ENCODE measurements at places on chromosomes 12 and 14.

- no peak for DNase-seq
Observed at GRCh38 chr12:51392556-51393237, 1.5 kb upstream of the GALNT6 start.

DNA sequence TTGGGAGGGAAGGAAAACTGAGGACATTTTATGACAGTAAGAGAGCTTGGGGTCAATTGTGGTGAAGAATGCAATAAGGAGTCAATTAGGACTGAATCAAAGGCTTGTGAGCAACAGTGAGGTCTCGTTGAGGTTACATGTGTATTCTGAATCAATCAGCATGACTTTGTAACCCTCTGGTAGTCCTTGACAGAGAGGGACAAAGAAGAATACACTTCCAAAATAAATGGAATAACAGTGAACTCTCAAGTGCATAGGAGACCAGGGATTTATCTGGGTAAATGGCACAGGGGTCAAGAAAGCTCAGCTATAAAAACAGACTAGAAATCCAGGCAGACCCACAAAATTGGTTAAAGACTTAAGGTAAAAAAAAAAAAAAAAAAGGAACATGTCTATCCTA is 85.1 kb upstream of the NAV3 start:
- DNase-seq: no peak

- peak; percentile 25 for DNase-seq
Observed at GRCh38 chr14:105931808-105932483, 405.6 kb downstream of the TMEM121 start.

- DNase-seq: no peak
Observed at GRCh38 chr12:54126696-54127537, 61.9 kb downstream of the SMUG1 start.

DNA sequence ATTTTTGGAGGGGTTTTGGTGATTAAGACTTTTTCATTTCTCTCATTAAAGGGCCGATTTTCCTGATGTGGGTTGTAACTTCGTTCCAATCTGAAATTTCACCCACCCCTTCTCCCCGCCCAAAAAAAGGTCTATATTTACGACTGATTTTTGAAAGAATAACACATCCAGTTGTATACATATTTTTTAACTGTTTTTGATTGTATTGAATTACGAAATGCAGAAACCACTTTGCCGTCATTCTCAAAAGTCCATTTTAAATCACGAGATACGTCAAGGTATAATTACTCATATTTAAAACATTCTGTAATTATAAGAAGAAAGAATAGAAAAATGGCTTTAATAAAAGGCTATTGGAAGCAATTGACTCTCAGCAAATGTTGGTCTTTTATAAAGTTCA is 520.7 kb downstream of the MED13L start:
- no peak for DNase-seq

DNA sequence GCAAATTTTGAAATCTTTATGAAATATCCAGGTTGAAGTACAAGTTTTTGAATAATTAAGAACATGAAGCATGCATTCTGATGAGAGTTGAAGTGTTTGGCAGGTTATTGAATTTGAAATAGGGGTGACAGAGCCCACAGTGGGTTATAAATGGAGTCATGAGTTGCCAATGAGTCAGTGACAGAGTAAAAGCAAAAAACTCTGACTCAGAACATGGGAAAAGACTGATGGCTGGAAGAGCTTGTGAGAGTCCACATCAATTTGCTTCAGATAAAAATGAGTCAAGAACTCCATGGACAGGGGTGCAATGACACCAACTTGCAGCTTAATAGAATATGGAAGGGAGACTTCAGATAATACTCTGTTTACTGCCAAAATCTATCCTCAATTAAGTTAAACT is 105.3 kb downstream of the SLC6A15 start:
- no peak for DNase-seq

DNA sequence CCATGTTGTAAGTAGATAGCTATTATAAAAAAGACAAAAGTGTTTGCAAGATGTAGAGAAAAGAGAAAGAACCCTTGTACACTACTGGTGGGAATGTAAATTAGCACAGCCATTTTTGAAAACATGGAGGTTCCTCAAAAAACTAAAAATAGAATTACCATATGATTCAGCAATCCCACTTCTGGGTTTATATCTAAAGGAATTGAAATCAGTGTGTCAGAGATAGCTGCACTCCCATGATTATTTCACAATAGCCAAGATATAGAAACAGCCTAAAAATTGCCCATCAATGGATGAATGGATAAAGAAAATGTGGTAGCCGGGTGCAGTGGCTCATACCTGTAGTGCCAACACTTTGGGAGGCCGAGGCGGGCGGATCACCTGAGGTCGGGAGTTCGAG is 9.2 kb downstream of the PSMC6 start:
- no peak for DNase-seq

DNA sequence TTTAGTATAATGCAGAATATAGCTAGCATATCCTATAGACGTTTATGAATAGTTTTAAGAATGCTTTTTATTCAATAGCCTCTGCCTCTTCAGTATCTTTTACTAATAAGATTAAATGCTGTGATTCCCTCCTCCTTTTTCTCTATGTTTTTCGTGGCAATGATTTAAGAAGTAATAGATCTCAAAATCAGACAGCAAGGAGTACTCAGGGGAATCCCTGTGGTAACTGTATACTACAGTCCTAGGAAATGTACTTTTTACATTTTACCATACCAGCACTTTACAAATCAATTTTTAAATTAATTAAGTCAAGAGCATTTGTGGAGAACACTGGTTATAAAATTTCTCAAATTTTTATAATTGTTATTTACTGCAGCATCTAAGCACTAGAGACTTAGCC is 240.6 kb upstream of the CAND1 start:
- DNase-seq: no peak

- DNase-seq: no peak
Observed at GRCh38 chr12:75048767-75049166, 160.9 kb downstream of the KCNC2 start.

- DNase-seq: no peak
Observed at GRCh38 chr12:70427611-70428010, 61.5 kb downstream of the KCNMB4 start.

GRCh38 chr12:50845021-50845647 is 2.4 kb downstream of the TMPRSS12 start:
- DNase-seq: no peak

- no peak for DNase-seq
Observed at GRCh38 chr12:53996240-53997203, 3.4 kb upstream of the HOXC9 start.

GRCh38 chr12:10115890-10116289 is 14.1 kb downstream of the CLEC7A start:
- no peak for DNase-seq

GRCh38 chr14:74423246-74423645 is 2.8 kb downstream of the SYNDIG1L start:
- no peak for DNase-seq

GRCh38 chr14:49858383-49858782 is 5.8 kb upstream of the NEMF start:
- DNase-seq: no peak

DNA sequence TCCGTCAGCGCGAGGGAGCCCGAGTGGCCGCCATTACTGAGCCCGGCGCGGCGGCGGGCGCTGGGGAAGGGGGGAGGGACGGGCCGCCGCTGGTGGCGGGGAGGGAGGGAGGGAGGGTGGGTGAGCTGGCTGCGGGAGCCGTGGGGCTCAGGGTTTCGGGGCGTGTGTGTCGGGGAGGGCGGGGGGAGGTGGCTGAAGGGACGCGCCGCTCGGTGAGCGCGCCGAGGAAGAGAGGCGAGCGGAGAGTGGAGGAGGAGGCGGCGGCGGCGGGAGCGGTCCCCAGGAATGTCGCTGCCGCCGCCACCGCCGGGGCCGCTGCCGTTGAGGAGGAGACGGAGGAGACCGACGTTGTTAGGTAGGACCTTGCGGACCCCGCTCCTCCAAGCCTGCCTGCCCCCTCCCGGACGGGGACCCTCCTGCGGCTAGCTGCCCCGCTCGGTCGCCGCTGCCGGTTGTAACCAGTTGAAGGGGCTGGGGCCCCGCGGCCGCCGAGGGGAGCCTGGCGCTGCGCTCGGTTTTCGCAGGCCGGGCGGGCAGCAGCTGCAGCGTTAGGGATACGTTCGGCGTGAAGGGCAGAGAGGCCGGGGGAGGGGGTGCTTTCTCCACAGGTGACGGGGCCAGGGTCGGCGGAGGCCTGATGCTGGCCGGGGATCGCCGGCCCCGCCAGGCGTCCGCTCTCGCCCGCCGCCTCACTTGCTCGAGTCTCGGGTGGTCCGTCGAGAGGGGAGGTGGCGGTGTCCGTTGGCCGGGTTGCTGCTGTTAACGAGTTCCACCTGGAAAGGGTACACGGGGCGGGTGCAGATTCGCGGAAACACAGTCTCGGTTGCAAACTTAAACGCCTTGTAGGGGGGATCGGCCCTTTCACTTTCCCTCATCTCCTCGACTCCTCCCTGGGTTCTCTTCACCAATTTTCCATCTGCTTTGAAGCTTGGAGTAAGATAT is at the start of gene ARHGAP5:
Gene ARHGAP5 (plus strand): TSS at position 224 of the 942 bp plus-strand sequence. CDS start 13,366 bp downstream, outside the sequence.
- peak; percentile 50 for DNase-seq

- peak; percentile 57 for DNase-seq
Observed at GRCh38 chr14:65352964-65353530, 59.5 kb upstream of the FUT8 start.

DNA sequence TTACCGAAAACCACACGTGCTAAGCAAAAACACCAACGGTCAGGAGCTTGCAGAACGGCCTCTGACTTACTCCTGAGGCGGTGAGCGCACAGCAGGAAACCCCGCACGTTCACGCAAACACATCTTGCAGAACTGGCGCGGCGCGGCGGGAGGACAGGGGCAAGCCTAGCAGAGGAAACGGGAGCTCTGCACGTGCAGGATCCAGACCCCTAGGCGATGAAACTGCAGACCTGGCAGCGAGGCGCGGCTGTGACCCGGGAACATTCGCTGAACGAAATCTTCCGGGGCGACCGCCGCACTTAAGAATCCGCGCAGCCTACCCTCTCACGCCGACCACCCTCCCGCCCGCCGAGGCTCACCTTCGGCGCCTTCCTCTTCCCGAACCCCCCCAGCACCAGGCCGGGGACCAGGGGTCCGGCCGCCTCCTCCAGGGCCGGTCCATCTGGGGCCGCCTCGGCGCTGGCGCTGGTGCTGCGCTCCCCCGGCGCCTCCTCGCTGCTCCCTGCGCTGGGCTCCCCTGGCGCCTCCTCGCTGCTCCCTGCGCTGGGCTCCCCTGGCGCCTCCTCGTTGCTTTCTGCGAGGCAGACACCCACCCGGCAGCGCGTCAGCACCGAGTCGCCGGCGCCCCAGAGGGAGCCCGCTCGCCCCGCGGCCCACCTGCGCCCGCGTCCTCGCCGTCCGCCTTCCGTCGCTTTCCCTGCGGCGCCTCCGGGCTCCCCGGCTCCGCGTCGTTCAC is 615 bp downstream of the DDX51 start:
- DNase-seq: no peak

DNA sequence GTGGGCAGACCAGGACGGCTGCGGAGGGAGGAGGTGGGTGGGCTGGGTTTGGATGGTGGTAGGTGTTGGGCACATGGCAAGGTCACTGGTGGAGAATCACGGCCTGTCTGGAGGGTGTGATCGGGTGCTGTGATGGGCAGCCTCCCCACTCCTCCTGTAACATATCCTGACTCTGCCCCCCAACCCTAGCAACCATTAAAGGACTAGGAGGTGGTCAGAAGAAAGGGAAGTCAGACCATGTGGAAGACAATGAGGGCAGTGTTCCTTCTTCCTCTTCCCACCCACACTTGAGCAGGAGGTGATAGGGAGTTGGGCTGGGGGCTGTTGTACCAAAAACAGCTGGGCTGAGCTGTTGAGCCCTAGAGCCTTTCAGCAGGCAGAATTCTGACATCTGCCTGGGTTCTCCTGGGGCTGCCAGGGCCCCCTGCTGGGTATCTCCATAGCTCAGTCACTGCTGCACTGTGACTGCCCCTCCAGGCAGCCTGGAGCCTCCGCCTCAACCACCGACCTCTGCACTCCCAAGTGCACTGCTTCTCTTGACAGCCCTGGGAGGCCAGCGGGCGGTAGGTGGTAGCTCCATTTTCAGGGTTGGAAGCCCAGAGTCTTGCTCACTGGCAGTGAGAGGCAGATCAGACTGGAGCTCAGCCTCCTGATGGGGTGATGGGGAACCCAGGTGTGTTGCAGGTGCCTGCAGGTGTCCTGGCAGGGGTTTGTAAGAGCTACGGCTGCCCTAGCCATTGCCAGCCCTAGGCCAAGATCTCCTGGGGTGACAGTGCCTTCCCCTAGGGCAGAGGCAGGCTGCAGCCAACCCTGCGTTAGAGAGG is 15.4 kb downstream of the VASH1 start:
- no peak for DNase-seq

DNA sequence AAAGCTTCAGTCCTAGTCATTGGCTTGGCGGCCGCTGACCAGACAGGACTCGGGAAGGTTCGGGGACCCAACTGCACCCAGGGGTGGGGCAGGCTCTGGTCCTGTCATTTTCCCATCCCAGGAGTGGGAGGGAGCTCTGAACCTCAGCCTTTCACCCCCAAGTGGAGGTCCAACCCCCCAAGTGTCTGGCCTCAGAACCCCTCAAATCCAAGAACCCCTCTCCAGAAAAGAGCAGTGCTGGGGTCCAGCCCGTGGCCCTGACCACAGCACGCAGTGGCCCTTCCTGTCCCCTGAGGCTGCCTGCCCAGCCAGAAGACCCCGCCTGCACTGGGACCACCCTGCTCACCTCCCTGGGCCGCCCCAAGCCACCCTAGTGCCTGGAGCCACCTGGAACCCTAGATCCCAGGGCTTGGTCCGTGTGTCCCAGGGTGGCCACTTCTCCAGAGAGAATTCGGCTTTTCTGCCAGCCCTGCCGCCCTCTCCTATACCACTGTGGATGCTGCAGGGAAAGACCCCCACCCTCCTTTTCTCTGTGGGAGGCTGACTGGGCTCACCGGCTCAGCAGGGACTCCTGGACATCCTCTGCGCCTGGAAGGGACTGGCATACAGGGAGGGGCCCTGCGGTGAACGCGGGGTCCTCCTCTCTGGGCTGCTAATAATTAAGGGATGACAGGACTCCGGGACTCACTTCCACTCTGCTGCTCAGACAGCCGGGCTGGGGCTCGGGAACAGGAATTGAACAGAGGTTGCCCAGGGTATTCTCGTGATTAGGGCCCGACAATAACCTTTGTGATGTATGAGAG is 326.9 kb upstream of the SFSWAP start:
- DNase-seq: no peak

DNA sequence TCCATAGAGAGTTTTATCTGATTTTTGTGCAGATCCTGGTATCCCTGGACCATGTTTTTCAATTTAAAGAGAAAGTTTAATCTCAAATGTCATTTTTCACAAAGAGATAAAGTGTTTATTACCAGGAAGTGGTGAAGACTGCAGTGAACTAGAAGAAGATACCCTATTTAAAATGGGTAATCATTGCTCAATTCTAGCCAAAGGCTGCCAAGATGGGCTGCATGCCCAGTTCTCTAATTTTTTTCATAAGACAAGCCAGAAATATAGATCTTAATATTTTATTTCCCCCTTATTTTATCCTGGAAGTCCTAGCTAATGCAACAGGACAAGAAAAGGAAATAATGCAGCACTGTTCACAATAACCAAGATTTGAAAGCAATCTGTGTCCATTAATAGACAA is 343.5 kb downstream of the PCNX1 start:
- DNase-seq: no peak

DNA sequence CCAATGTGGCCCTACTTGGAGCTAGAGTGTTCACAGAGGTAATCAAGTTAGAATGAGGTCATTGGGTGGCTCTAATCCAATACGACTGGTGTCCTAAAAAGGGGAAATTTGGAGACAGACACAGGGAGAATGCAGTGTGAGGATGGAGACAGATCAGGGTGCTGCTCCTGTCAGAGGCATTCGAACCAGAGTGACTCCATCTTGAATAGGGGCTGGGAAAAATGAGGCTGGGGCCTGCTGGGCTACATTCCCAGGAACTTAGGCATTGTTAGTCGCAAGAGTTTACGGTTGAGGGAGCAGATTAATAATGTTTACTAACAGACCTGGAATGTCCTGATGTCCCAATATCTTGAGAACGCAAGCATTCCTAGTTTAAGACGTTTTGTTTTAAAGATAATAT is 20.2 kb downstream of the TNFAIP2 start:
- DNase-seq: no peak

Data from SW480 (cell line).